Putamen (tissue), 1 donor: ENCODE measurements at places on chromosomes 2 and 18.

GRCh38 chr18:5439986-5440696 is 103.7 kb downstream of the EPB41L3 start:
- DNase-seq: no peak

- DNase-seq: peak; percentile 61
Measured at GRCh38 chr18:58316396-58317342, 272.6 kb downstream of the NEDD4L start.

DNA sequence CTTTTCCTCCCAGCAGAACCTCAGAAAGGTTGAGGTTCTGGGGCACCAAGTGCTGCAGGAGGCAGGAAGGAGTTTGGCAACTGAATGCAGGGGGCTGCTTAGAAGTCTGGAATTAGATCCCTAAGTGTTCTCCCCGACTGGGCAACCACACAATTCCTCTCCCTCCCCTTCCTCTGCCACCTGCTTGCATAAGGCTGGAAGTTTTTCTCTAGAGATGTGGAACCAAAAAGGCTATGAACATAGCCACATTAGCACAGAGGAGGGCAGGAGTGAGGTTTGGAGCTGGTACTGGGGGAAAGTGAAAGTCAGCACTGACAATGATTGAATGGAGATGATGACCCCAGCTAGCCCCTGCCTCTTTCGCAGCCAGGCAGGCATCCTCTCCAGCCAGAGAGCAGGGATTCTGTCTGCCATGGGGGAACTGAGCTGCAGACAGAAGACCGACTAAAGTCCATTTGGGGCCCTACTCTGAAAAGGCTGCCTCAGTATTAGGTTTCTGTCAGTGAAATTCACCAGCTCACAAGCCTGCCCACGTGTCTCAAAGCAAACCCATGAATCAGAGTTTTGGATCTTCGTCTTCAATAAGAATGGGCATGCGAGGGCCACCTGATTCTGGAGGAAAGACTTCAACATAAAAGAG is 87.9 kb upstream of the ITGA6 start:
- DNase-seq: no peak

- DNase-seq: no peak
Measured at GRCh38 chr18:3653851-3654441, 204.0 kb downstream of the TGIF1 start.

GRCh38 chr18:21903709-21904108 is 163.1 kb downstream of the MIB1 start:
- no peak for DNase-seq

DNA sequence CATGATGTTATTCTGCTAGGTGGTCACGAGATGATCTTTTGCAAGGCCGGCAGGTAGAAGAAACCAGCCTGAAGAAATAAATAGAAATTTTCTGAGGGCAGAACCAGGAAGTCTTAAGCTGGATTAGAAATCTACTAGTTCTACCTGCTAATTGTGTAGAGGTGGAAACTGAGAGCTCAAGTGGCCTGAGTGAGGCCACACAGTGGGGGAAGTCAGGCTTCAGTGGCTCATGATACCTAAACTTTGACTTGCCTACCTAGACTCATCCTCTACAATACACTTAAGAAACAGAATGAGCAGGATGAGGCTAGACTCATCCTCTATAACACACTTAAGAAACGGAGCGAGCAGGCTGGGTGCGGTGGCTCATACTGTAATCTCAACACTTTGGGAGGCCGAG is 134.9 kb upstream of the NDUFV2 start:
- DNase-seq: no peak

GRCh38 chr2:74695663-74696062 is 41.6 kb downstream of the SEMA4F start:
- DNase-seq: no peak

DNA sequence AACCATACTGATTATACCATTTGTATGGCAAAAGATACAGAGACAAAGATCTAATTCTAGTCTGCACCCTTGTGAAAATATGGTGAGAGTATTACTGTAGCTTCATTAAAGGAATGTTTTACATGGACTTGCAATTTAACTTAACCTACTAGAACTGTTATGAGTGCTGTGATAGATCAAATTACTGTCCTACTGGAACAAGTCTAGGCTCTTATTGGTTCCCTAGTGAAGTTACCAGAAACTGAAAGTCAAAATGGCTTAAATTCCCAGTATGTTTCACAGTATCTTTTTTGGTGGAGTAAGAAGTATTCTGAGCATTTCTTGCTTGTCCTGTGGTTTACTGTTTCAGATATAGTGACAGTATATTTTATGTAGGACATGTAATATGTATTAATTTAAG is 3.8 kb upstream of the TBR1 start:
- DNase-seq: no peak

- DNase-seq: no peak
Measured at GRCh38 chr2:190674966-190675650, 26.2 kb downstream of the NAB1 start.

DNA sequence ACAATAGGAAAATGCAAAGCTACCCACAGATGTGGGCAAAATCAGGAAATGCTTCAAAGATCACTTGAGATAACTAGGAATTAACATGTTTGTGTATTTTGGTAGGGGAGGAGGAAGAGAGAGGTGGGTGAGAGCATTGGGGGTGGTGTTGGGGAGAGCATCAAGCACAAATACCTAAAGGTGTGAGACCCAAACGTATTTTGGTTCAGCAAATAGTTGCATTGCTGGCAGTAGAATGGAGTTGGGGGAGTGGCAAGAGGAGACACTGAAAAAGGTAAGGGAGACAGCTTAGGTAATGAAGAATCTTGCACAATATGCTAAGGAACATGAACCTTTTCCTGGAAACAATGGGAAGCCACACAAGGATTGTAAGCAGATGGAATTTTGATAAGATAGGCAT is 1.5 kb upstream of the PELI1 start:
- no peak for DNase-seq

DNA sequence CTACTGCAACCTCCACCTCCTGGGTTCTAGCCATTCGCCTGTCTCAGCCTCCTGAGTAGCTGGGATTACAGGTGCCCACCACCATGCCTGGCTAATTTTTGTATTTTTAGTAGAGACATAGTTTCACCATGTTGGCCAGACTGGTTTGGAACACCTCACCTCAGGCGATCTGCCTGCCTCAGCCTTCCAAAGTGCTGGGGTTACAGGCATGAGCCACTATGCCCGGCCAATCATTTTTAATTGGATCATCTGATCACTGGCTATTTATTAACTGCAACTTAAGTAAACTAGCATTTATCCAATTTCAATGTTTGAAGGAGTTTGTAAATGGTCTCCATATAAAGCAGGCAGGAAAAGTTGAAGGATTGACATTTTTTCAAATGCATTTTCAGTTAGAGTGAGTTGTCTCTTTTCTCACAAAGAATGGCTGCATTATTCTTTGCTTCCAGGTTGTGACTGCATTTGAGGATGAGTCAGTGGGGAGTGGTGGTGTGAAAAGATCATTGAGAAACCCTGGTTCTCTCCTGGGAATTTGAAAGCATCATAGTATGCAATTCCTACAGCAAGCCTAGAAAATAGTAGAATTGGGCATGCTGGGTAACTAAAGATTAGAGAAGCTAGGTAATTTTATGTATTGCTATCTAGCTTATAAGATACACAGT is 431.1 kb upstream of the ZEB2 start:
- no peak for DNase-seq

DNA sequence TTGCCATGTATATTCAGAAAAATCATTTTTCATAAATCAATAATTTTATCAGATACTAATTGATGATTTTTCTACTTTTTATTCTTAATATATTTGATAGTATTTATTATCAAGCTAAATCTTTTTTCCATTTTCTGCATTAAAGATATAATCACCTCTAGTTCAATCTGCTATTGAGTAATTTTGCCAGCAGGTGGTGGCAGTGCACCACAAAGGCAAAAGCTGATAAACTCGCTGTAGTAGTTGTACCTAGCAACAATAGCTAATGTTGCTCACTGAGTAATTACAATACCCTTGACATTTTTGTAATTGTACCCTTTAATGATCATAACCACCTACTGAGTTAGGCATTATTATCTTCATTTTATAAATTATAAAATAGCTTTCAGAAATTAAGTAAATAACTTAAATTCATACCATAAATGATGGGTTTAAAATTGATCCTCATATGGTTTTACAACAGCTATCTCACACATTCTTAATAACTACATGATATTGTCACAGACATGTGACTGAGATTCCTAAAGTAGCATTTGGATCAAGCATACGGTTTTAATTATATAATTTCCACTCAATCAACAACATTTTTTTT is 52.0 kb upstream of the CALCRL start:
- DNase-seq: peak; percentile 28

- peak; percentile 16 for DNase-seq
Measured at GRCh38 chr2:104863146-104863467, 9.2 kb downstream of the POU3F3 start.

- no peak for DNase-seq
Measured at GRCh38 chr18:10376731-10377130, 77.7 kb upstream of the APCDD1 start.

- no peak for DNase-seq
Measured at GRCh38 chr18:76451396-76452331, 43.4 kb downstream of the ZNF516 start.
